ENCODE measurements at places on chromosomes 6 and 20. TPM values are rescaled to one million over a fixed set of nuclear protein-coding genes. Genes with fewer than 3 reads are reported as not detected.

DNA sequence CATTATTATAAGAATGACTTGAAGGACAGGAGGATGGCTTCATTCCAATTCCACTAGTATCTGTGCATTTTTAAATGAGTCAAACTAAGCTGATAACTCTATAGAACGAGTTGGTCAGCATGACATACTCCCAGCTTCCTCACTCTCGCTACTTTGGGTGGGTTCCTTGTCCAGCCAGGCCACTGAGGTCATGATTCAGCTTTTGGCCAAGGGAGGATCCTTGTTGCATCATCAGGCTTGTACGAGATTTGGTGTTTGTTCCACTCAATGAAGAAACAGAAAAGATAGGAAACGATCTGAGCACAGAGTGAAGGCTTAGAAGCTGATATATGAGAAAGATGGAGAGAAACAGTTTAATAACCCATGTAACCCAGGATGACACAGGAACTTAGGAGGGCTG lies 19.8 kb downstream of the NEDD9 start:
- DNase-seq = no peak

- peak; percentile 51 for DNase-seq
Observed at GRCh38 chr6:118377711-118378414, 170.2 kb upstream of the PLN start.

DNA sequence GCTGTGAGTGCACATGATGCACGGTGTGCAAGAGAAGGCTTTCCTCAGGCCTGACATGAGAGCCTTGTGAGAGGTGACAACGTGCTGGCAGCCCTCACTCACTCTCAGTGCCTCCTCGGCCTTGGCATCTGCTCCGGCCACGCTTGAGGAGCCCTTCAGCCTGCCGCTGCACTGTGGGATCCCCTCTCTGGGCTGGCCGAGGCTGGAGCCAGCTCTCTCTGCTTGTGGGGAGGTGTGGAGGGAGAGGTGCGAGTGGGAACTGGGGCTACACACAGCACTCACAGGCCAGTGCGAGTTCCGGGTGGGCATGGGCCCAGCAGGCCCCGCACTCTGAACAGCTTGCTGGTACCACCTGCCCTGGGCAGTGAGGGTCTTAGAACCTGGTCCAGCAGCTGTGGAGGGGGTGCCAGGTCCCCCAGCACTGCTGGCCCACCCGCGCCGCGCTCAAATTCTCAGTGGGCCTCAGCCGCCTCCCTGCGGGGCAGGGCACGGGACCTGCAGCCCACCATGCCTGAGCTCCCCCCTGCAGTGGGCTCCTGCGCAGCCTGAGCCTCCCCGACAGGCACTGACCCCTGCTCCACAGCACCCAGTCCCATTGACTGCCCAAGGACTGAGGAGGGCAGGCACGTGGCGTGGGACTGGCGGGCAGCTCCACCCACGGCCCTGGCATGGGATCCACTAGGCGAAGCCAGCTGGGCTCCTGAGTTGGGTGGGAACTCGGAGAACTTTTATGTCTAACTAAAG lies 74.9 kb upstream of the BMP5 start:
- DNase-seq = no peak

DNA sequence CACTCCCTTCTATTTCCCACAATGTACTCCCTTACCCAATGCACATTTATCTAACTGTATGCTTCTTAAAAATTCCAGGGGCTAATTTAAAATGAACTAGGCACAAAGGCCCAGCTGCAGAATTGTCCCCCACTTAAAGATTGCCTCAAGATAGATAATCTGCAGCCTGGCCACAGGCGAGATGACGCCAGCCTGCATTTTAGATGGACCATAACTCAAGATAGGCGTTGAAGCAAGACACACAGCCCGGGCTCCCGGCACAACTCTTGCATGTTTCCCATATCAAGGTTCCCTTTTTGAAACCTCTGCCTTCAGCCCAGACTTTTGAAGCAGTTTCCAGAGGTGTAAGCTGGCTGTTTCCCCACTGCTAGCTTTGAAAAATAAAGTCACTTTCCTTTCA lies 3.2 kb upstream of the REPS1 start:
- no peak for DNase-seq

DNA sequence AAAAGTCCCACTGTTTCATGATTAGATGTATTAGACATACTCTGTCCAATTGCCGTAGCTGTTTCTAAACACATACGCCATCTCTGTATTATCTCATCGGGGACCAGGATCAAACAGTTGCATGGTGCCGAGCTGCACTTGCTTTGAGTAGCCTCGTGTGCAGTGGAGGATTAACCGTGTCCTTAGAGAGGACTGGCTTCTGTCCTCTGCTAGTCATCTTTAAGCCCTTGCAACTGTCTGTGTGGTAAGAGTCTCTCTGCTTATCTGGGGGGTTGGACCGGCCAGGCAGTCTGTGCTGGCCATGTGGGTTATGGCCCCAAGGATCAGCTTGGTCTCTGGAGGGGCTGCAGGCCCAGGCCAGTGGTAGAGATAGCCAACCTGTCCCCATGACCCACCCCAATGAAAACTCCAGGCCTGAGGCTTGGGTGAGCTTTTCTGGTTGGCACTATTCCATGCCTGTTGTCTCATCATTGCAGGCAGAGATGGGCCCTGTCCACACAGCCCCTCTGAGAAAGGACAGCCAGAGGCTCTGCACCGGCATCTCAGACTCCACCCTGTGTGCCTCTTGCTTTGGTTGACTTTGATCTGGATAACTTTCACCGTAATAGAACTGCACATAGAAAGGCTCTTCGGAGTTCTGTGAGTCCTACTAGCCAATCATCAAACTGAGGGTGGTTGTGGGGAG lies 137.3 kb upstream of the SNX9 start:
- no peak for DNase-seq

DNA sequence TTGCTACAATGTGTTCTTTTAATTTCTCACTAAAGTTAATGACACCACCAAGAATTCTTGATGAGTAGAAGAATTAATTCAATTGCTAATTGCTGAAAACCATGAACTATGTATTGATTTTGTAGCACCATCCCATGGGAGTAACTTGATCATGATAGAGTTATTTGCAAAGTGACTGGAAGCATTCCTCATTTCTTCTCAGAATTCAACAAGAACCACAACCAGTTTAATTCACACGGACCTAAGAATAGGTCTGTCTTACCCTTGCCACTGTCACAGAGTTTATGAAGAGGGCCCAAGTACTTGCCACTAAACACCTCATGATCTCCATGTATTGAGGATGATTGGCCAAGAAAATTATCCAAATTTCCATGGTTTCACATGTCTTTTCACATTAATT lies 222.2 kb downstream of the TMEM242 start:
- no peak for DNase-seq

DNA sequence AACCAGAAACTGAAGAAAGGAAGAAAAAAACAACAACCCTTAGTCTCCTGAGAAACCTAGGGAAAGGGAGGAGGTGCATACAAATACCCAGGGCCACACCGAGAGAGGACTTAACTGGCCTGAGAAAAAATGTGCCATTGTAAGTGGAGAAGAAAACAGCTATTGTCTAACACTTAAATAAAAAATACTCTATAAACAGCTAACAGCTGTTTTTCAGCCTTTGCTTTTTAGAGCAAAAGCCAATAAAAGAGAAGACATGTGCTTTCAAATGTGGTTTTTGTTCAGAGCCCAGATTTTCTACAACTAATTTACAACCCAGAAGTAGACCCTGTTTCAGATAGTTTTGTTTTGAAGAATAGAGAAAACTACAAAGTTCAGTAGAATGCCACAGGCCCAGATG lies 56.0 kb upstream of the SLC22A16 start:
- DNase-seq = no peak

DNA sequence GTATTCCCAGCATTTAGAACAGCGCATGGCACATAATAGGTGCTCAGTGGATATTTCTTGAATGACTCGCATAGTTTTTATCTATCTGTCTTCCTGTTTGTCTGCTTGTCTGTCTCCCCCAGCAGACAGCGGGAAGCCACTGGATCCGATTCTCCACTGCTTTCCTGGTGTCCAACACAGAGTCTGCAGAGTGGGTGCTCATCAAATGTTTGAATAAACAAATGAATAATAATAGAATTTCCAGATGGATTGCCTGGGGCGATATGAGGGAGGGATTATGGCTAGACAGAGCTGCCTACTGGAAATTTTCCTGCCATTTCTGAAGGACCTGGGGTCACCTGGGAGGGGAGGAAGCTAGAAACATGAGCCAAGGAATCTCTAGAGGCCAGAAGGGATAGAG lies 18.9 kb downstream of the CDH22 start:
- DNase-seq = no peak

- DNase-seq = no peak
Observed at GRCh38 chr6:129030215-129030614, 147.3 kb downstream of the LAMA2 start.

DNA sequence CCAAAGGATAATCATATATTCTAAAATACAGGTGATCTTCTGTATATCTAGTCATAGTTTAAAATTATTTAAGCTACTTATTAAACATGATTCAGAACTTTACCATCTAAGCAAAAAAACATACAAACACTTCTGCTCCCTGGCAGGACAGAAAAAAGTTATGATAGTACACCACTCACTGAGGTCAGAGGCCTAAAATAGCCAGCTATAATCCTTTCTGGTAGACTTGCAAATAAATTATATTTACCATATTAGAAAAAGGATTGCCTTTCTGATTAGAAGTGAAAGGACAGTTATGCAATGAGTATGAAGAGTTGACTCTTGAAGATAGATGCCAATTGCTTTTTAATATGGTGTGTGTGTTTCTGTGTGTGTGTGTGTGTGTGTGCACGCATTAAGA lies 207.4 kb downstream of the BMP2 start:
- no peak for DNase-seq

DNA sequence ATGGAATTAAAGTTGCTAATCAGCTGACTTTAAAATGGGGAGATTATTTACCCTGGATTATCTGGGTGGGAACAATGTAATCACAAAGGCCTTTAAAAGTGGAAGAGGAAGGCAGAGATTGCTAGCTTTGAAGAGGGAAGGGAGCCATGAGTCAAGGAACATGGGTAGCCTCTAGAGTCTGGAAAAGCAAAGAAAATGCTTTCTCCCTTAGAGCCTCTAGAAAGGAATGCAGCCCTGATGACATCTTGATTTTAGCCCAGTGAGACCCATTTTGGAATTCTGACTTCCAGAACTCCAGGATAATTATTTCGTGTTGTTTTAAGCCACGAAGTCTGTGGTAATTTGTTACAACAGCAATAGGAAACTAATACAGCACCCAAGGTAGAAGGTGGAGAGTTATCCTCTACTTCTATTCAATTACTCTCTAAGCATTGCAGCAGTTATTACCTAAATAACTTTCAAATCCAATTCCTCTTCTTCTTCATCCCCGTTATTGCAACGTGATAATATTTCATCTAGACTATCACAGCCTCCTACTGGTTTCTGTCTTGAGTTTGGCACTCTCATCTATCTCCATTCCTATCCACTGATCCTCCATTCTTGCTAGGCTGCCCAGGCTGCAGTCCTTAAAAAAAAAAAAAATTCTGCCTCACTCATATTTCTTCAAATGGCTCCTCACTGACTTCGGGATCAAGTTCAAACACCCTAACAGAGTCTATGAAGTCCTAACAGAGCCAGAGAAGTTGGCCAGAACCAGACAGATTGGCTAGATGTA lies 224.3 kb downstream of the BTBD9 start:
- DNase-seq = no peak

DNA sequence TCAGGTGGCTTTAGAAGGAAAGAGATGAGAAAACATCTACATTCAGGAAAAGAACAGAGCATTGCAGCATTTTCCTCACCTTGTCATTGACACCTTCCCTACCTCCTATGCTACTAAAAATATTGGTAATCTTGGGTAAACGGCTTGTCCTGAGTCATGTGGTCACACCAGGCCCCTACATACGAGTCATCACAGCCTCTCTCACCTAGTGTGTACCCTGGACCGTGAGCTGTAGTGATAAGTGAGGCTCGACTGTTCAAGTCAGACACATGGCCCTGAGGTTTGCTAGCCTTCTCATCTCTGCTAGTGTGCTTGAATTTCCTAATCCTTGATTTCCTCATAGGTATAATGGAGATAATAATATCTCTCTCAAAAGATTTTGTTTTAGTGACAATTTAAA lies 29.6 kb upstream of the TMEM244 start:
- DNase-seq = no peak

DNA sequence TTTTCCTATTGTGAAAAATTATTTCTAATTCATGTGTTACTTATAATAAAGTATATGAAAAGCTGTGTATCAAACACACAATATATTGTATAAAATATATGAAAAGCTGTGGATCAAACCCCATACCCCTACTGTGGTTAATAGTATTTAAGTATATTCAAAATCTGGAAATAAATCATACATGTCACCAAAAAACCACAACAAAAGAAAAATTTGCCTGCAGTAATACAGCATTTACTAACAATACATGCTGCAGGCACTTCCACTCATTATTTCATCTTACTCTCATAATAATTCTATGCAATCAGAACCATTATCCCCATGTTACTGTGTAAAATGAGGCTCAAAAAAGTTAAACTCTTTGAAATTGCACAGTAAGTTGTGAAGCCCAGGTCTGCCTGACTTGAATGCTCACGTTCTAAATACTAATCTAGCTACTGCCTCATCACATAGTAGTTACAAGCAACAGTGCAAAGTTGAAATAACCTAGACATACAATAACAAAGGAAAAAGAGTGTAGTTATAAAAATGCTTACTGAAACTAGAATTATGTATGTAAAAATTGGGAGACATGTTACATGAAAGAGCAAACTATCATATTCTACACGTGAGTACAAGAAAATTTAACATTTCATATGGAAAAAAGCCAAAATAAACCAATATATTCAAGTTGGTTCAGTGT lies 61.7 kb downstream of the FAM217A start:
- DNase-seq = no peak

CALHM4 gene
- total RNA-seq = not detected

AVP gene
- total RNA-seq = not detected

FERMT1 gene
- 1.3 TPM for total RNA-seq

DEFB118 gene
- total RNA-seq = not detected

MUCL3 gene
- total RNA-seq = not detected

PROKR2 gene
- total RNA-seq = not detected

ARMC2 gene
- total RNA-seq = 11.3 TPM

SLC4A11 gene
- total RNA-seq = 0.49 TPM

LPA gene
- not detected for total RNA-seq
